ENCODE measurements at places on chromosomes 2 and 18.

GRCh38 chr18:46275370-46275769, 171.2 kb downstream of the HAUS1 start:
- DNase-seq: no peak

DNA sequence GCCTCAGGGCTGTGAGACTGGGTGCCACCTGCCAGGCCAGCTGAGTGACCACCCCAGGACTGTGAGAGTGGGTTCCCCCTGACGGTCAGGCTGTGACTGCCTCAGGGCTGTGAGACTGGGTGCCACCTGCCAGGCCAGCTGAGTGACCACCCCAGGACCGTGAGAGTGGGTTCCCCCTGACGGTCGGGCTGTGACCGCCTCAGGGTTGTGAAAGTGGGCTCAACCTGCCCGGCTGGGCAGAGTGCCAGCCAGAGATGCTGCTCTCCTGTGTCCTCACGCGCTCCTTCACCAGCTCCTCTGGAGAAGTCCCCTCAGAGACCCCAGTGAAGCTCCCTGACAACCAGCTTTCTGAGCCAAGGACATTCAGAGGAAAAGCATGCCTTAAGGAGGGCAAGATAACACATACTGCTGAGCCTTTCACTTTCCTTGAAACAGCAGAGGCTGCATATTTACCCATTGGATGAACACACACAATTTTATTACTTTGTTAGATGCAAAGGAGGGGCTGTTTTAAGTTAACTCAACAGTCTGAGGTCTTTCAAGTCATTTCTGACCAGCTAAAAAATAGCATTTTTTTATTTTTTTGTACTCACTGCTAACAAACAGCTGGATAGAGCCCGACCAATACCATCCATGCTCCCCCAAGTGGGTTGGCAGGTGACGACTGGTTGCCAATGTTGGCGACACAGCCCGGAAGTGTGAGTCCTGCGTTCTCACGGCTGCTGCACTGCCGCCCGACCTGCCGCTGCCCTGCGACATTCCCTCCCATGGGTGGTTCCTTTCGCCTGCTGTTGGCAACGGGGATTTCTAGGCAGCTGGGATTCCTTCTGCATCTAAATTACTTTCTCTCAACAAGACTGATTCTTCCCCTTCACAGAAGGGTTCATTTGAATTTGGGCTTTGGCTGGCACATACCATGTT, 70.7 kb downstream of the NDUFA10 start:
- no peak for DNase-seq

GRCh38 chr2:94994914-94995552, 30.5 kb upstream of the MAL start:
- DNase-seq: no peak

GRCh38 chr18:38174173-38174572, 608.6 kb upstream of the CELF4 start:
- DNase-seq: no peak

DNA sequence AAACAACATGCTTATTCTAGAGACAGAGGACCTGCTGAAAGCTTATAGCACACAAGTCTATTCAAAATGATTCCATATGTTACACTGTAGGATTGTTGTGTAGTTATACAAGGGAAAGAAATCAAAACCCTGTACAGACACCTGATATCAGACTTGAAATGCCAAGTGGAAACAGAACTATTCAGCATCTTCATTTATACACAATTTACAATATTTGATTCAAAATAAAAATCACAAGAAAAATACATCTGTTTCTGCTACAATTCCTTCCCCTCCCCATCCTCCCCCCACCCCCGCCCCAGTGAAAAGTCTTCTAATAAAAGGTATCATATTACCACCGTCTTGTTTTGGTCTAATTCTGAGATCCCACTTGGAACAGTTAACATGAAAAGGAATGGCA, 37.5 kb upstream of the NFU1 start:
- no peak for DNase-seq
